Right ventricle myocardium superior (tissue), 1 donor: ENCODE measurements at places on chromosomes 4 and X.

- DNase-seq, result no peak
Measured at GRCh38 chr4:72938516-72938915, 131.0 kb downstream of the COX18 start.

GRCh38 chr4:10773010-10773409 is 88.4 kb upstream of the CLNK start:
- no peak for DNase-seq

GRCh38 chr4:47836641-47837093 is 1.2 kb downstream of the CORIN start:
- peak; percentile 89 for DNase-seq

GRCh38 chr4:72899621-72900020 is 169.9 kb downstream of the COX18 start:
- no peak for DNase-seq

DNA sequence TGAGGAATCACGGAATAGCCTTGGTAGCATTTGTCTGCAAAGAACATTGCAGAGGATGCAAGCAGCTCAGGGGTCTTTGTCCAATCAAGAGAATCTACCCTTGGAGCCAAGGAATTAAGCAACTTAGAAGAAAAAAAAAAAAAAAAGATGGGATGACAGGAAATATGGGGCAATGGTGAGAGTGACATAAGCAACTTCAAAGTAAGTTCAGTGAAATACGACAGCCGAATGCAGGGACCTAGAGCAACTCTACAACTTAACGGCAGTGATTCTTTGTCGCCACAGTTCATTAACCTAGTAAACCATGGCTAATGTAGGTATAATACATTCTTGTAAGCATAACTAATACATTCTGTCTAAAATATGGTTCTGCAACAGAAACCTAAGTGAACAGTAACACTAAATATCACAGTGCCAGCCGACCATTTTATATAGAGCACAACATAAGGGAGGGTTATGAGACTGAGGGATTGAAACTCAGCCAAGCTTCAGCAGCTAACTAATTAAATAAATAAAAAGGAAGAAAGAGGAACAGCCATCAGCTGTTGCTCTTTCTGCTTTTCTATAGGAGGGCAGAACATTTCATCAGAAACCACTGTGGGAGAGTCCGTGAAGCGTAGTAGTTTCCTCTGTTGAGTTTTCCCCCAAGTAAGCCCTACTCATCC is 74.7 kb downstream of the PPARGC1A start:
- DNase-seq, result no peak

DNA sequence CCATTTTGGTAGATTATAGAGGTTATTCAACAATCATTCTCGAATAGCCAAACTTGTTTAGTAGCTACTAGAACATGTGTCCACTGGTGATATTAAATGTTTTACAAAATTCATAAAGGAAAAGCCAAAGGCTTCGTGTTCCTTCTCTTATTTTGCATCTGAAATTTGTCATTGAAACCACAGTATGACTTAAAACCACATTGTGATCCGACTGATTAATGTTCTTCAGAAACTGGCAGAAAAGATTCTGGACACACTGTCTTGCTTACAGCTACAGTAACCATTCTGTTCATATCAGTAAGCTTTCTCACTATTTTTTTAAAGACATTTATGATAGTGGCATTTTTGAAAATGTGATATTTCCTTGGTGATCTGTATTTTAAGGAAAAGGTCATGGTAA is 2.6 kb upstream of the SMARCA1 start:
- DNase-seq, result no peak
